ENCODE measurements at places on chromosomes 11 and 22.

DNA sequence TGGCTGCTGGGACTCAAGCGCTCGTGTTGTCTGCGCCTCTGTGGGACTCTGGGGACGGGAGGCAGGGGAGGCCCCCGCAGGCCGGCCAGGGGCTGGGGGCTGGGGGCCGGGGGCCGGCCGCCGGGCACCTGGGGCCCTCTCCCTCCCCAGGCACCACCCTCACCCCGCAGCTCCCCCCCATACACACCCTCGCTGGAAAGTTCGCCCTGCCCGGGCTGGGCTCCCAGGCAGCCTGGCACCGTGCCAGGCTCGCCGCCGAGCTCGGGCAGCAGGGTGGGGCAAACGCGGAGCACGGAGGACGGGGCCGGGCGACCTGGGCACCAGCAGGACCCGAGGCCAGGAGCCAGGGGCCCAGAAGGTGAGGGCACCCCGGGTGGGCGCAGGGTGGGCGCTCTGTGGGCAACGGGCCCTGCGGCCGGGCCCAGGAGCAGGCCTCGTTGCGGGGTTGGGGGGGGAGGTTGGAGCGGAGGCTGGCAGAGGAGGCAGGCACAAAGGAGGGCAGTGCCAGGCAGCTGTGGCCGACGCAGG is 76.7 kb upstream of the WNT7B start:
- no peaks in the 10 kb centered on the region for H3K36me3 ChIP-seq
- DNase-seq, result peak; percentile 64

GRCh38 chr22:40180403-40180802 is 2.7 kb downstream of the TNRC6B start:
- peak overlapping the region; percentile 99 for H3K4me3 ChIP-seq
- no peaks in the 10 kb centered on the region for H3K36me3 ChIP-seq
- H3K27me3 ChIP-seq, result no peaks in the 10 kb centered on the region
- no peak overlapping the region for H3K27ac ChIP-seq
- peaks cover 51% of the 10 kb centered on the region for H3K4me1 ChIP-seq
- DNase-seq, result no peak

GRCh38 chr11:134046681-134047449 is 22.0 kb upstream of the JAM3 start:
- no peak overlapping the region for H3K27ac ChIP-seq
- H3K4me3 ChIP-seq, result no peak overlapping the region
- H3K4me1 ChIP-seq, result no peaks in the 10 kb centered on the region
- no peaks in the 10 kb centered on the region for H3K36me3 ChIP-seq
- DNase-seq, result no peak

DNA sequence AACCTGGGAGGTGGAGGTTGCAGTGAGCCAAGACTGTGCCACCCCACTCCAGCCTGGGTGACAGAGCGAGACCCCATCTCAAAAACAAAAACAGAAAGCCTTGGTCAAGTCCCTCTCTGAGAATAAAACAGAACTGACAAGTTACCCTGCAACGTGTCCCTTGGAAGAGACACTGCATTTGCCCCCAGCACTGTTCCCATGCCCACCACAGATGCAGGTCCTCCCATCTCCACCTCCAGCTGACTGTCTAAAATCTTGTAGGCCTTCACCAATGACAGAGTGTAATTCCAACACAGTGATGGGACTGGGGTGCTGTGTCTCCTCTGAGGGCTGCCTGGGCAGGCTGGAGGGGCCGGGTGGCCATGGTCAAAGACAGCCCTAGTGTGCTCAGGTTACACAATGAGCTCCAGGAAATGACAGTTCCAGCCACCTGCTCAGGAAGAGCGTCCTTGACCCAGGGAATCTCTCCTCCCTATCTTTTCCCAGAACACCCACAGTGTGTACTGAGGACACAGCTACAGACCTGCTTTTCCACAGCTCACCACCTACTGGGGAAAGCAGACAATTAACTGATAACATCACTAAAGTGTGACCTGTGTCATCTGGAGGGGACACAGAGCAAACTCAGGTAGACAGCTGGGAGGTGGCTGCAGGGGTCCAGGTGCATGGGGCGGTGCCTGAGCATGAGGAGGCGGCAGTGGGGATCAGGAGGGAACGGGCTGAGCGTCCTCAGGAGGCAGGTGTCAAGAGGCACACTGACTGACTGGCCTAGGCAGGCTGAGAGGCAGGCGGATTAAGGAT is 56.4 kb downstream of the ARFGAP3 start:
- peaks cover 16% of the 10 kb centered on the region for H3K4me1 ChIP-seq
- no peak overlapping the region for H3K4me3 ChIP-seq
- H3K27me3 ChIP-seq, result no peaks in the 10 kb centered on the region
- H3K27ac ChIP-seq, result no peak overlapping the region

- peaks cover 2% of the 10 kb centered on the region for H3K4me1 ChIP-seq
- H3K27me3 ChIP-seq, result no peaks in the 10 kb centered on the region
- H3K4me3 ChIP-seq, result no peak overlapping the region
- H3K27ac ChIP-seq, result no peak overlapping the region
Observed at GRCh38 chr11:61702701-61703312, 22.6 kb downstream of the DAGLA start.

- H3K4me1 ChIP-seq, result no peaks in the 10 kb centered on the region
- H3K27ac ChIP-seq, result no peak overlapping the region
- H3K4me3 ChIP-seq, result no peak overlapping the region
- no peak for DNase-seq
- no peaks in the 10 kb centered on the region for H3K27me3 ChIP-seq
Observed at GRCh38 chr11:35511666-35512065, 13.8 kb downstream of the PAMR1 start.

- no peaks in the 10 kb centered on the region for H3K27me3 ChIP-seq
- peaks cover 10% of the 10 kb centered on the region for H3K36me3 ChIP-seq
- no peak for DNase-seq
- H3K4me1 ChIP-seq, result peaks cover 83% of the 10 kb centered on the region
Observed at GRCh38 chr22:19877626-19878339, 23.1 kb upstream of the GNB1L start.

GRCh38 chr22:17074648-17075002 is 10.2 kb upstream of the IL17RA start:
- H3K36me3 ChIP-seq, result no peaks in the 10 kb centered on the region
- peaks cover 9% of the 10 kb centered on the region for H3K4me1 ChIP-seq
- H3K27me3 ChIP-seq, result no peaks in the 10 kb centered on the region
- no peak for DNase-seq
- H3K4me3 ChIP-seq, result no peak overlapping the region

DNA sequence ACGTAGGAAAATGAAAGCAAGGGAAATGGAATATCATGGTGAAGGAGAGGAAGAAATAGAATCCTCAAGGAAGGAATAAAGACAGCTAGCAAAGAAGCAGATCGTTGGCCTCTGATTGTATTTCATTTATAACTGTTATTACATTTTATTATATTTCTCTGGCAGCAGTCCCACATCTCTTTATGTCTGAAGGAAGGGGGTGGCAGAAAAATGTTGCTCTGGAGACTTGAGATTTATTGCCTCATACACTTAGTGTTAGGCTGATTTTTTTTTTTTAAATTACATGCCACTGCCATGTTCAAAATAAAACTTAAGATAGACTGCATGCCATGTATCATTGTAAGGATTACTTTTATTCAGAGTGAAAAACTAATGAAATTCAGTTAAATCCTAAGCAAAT is 971.7 kb upstream of the CHORDC1 start:
- peak; percentile 30 for DNase-seq
- no peak overlapping the region for H3K27ac ChIP-seq
- no peak overlapping the region for H3K4me3 ChIP-seq
- H3K4me1 ChIP-seq, result no peaks in the 10 kb centered on the region
- no peaks in the 10 kb centered on the region for H3K27me3 ChIP-seq
- H3K36me3 ChIP-seq, result no peaks in the 10 kb centered on the region

- DNase-seq, result peak; percentile 45
- H3K27me3 ChIP-seq, result no peaks in the 10 kb centered on the region
- peak overlapping the region; percentile 30 for H3K4me3 ChIP-seq
- no peaks in the 10 kb centered on the region for H3K36me3 ChIP-seq
Observed at GRCh38 chr11:133082841-133083488, 449.3 kb downstream of the OPCML start.

- no peak overlapping the region for H3K27ac ChIP-seq
- no peak overlapping the region for H3K4me3 ChIP-seq
- no peaks in the 10 kb centered on the region for H3K27me3 ChIP-seq
- no peaks in the 10 kb centered on the region for H3K36me3 ChIP-seq
Observed at GRCh38 chr22:17412232-17412631, 43.0 kb downstream of the CECR2 start.

DNA sequence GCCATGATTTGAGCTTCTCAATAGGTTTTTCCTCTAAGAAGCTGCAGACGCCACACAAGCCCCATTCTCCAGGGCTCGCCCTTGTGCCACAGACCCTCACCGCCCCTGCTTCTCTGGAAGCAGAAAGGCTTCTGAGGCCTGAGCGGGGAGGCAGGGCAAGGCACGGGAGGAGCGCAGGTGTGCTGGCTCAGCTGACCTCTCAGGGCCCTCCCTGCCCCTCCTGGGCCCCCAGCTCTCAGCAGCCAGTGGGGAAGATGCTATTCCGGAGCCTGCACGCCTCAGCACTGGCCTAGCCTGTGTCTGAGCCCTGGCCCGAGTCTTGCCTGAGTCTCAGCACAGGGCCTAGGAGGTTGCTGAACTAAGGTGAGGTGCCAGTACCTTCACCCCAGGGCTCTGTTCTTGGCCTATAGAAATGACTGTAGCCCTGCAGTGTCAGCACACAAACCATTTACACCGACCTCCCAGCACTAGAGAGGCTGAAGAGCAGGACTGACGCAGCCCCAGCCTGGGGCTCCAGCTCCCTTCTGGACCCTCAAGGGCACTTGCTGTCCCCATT is 47.1 kb upstream of the LMO1 start:
- no peaks in the 10 kb centered on the region for H3K27me3 ChIP-seq
- no peak overlapping the region for H3K27ac ChIP-seq
- H3K4me1 ChIP-seq, result no peaks in the 10 kb centered on the region

DNA sequence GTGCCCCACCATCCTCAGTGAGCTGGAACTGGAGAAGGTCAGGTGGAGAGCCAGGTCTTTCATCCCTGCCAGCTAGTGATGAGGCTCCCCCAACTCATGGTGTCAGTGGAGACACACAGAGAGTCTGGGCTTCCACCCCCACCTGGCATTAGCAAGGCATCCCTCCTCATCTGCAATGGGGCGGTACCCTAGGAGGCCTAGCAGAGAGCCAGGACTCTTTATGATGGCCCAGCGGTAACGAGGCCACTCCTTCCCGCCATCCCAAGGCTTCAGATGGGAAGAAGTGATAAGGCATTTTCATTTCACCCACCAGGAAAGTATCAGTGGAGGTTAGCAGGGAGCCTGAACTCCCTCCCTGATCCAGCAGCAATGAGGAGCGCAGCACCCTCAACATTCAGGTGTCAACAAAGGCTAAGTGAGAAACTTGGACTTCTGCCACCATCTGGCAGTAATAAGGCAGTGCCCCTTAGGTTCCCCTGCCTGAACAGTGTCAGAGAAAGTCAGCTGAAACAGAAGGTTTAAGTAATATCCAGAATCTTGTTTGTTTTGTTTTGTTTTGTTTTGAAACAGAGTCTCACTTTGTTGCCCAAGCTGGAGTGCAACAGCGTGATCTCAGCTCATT is 40.5 kb upstream of the FBLN1 start:
- no peaks in the 10 kb centered on the region for H3K27me3 ChIP-seq
- H3K4me1 ChIP-seq, result no peaks in the 10 kb centered on the region
- H3K4me3 ChIP-seq, result no peak overlapping the region
- no peak overlapping the region for H3K27ac ChIP-seq
- no peaks in the 10 kb centered on the region for H3K36me3 ChIP-seq

DNA sequence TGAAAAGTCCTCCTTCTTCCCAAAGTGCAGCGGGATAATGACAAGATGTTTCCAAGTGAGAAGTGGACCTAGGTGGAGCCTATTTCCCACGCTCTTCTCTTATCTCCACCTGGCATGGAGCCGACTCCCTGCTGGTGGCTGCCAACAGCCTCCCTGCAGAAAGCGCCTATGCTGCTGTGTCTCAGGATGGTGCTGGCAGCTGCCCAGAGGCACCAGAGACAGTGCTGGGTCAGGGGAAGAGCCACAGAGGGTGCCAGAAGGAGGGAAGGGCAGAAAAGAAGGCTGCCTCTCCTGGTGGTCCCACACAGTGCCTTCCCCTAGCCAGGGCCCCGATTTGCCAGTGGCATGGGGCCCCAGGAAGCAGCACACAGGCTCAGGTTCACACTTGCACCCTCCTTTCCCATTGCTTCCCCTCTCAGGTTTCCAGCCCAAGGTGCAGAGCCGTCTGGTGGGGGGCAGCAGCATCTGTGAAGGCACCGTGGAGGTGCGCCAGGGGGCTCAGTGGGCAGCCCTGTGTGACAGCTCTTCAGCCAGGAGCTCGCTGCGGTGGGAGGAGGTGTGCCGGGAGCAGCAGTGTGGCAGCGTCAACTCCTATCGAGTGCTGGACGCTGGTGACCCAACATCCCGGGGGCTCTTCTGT is 19.0 kb downstream of the CD5 start:
- H3K27ac ChIP-seq, result no peak overlapping the region
- DNase-seq, result no peak
- no peak overlapping the region for H3K4me3 ChIP-seq
- peaks cover 10% of the 10 kb centered on the region for H3K27me3 ChIP-seq

DNA sequence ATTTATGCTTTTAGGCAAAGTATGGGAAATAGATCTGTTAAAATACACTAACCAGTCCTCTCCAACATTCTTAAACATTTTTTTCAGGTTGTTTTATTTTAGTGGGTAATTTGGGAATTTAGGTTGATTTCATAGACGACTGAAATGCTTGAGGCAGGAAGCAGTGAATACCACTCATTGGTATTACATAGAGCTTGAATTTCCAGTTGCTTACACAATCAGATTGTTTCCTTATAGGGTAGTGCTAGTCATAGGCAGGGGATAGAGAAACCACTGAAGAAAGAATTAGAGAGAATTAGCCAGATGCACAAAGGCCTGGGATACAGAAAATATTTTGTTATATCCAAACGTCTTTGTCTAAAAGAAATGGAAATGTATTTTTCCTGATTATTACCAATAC is 23.9 kb upstream of the LYVE1 start:
- no peaks in the 10 kb centered on the region for H3K27me3 ChIP-seq
- peaks cover 13% of the 10 kb centered on the region for H3K4me1 ChIP-seq
- H3K36me3 ChIP-seq, result no peaks in the 10 kb centered on the region
- peak; percentile 68 for DNase-seq
- H3K27ac ChIP-seq, result no peak overlapping the region

- no peaks in the 10 kb centered on the region for H3K27me3 ChIP-seq
- no peaks in the 10 kb centered on the region for H3K36me3 ChIP-seq
- H3K4me1 ChIP-seq, result no peaks in the 10 kb centered on the region
- H3K4me3 ChIP-seq, result no peak overlapping the region
- no peak overlapping the region for H3K27ac ChIP-seq
Observed at GRCh38 chr11:30206249-30206996, 24.4 kb upstream of the FSHB start.

- DNase-seq, result no peak
Observed at GRCh38 chr22:44925465-44926123, 84.2 kb downstream of the PHF21B start.

DNA sequence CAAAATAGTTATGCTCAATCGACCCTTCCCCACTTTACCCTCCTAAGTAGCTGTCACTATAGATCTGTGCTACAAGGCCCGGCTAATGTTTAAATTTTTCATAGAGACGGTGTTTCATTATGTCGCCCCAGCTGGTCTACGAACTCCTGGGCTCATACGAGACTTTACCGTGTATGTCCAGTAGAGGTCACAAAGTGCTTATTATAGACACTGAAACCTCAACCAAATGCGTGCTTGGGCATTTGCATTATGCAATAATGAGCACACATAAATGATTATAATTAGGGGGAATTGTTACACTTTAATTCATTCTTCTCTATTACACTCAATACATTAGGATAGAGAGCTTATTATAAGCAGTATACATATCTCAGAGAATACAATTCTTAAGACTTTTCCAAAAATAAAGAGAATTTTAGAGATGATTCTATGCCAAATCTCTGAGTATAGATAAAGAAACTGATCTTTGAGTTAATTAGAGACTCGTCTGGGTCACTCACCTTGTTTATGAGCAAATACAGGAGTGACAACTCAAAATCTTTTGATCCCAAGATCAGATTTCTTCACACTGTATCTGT is 12.5 kb upstream of the MRPL16 start:
- H3K36me3 ChIP-seq, result no peaks in the 10 kb centered on the region

All from endothelial cell of umbilical vein (primary cell).